Esophagus squamous epithelium (tissue), 5 donors: ENCODE measurements at places on chromosomes 13 and 19.

DNA sequence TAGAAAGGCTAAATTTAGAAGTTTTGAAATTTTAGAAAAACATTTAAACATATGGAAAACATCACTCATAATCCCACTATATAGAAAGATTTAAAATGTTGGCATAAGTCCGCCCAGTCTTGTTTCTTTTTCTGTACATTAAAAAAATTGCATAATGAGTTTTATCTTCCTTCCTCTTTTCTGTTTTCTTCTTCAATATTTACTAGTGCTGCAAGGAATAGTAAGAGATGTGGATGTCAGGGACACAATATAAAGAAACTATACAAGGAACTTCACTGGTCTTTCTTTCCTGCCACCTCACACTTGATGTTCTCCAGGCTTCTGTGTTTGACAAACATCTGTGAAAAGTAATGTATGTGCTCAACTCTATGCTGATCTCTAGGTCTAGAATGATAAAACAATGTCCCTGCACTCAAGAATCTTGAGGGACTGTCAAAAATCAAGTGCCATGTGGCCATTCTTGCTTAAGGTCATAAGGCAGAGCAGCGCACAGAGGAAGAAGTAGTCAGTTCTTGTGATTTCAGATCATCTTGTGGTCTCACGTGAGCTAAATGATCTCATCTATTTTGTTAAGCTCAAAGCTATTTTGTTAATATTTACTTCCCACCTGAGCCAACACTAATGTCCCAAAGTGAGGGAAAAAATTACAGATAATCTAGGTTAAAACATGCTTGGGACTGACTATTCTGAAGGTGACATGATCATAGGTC lies 186.9 kb upstream of the OBI1 start:
- no peak for DNase-seq

DNA sequence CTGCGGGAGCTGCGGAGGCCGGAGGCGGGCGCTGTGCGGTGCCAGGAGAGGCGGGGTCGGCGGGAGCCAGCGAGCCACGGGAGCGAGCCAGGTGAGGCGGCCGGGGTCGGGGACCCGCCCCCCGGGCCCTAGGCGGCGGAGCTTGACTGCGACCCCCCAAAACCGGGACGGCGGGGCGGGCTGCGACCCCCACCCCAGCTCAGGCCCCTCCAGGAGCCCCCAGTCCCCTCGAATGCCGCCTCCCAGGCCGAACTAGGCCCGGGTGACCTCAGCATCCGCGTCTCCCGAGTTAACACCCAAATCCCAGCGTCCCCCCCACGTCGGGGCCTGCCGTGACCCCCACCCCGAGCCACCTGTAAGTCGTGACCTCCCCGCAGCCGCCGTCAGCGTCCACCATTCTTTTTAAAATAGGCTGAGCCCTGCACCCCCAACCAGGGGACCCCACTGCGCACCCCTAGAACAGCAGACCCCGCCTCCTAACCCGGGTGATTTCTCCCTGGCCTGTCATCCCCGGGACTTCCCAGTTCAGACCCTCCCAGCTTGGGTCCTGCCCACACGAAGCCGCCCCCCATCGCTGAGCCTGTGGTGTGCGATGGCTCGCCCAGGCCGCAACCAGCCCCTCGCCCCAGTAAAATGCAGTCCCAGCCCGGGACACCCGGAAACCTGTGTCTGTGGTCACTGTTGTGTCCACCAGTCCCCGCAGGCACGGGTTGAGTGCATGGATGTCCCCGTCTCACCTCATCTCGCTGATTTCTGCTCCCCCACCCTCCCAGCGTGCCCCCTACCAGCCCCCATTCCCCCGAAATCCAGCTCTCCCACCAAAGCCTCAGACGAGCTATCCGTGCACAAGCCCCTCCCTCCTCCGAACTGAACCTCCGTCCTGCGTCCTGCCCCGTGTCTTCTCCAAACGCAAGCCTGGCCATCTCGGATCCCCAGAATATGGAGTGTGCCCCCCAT lies 551 bp downstream of the FZR1 start:
- DNase-seq, result peak; percentile 24

- no peak for DNase-seq
Observed at GRCh38 chr19:34386645-34387445, 17.4 kb upstream of the PDCD2L start.

DNA sequence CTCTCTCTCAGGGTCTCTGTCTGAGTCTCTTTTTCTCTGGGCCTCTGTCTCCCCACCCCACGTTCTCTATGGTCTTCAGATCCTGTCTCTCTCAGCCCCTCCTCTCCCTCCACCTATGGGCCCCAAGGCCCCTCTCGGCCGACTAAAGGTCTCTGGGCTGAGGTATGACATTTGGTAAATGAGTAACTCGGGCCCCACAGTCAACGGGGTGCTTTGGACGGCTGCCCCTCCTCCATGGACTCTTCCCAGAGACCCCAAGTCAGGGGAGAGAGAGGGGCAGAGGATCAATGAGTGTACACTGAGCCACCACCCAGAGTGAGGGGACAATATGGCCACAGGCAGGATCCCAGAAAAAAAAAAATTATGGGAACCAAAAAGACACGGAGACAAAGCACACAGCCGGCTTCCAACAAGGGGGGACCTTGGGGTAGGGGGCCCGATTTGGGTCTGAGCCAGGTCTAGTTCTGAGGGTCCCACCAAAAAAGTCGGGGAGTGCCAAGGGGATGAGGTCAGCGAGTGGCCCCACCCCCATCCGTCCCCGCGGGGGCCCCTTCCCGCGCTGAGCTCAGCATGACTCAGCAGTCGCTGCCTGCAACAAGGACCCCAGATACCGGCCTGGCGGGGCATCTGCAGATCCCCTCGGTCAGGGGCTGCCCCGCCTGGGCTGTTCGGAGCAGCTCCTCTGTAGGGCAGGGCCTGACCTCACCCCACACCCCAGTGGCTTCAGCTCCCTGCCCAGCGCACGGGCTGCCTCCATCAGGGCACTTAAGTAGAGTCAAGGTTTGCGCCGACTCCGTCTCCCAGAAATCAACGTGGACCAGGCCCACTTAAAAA lies 1.5 kb upstream of the FTL start:
- no peak for DNase-seq

DNA sequence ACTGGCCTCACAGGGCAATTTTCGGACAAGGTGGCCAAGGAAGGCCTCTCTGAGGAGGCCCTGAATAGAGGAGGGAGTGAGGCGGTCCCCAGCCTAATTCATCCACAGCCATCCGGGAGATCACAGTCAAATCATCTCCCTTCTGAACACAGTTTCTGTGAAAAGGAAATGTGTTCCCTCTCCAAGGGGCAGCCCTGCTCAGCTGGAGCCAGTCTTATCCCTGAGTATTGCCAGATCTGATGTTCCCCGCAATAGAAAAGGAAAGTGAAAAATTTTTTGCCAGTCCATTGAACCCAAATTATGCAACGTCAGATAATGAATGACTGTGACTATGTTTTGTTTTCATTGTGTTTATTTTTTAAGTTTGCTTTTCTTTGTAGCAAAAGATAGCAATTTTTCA lies 125.9 kb downstream of the SIPA1L3 start:
- DNase-seq, result no peak

DNA sequence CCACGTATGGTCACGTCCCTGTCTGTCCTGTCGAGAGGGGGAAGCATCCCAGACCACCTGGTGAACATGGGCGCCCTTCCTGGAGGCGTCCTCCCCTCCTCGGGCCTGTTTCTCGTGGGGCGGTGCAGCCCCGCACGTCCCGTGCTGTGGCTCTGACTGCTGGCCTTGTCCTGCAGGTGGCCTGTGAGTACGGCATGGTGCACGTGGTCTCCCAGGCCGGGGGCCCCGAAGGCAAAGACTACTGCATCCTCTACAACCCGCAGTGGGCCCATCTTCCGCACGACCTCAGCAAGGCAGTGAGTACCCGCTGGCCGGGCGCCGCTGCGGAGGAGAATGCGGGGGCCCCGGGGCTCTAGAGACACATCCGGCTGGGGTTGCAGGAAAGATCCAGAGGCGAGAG lies 5.9 kb downstream of the SPPL2B start:
- no peak for DNase-seq

DNA sequence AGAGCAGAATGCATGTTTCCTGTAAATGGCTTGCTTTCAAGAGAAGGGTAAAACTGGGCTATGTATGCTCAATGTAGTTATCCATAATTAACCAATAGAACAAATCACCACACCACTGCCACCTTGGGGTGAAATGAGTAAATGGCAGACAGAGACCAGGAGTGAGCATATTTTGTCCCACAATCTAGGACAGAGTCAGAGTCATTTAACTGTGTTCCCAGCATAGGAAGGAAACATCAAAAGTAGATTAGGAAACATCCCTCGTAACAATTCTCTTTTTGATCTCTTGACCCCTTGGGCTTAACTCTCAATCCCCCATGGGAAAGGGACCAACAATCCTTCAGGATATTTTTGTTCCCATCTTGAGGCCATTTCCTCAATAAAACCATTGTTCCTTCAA lies 224.8 kb downstream of the NHLRC3 start:
- DNase-seq, result no peak

GRCh38 chr13:28636677-28637317 lies 22.1 kb upstream of the POMP start:
- DNase-seq, result peak; percentile 10

- DNase-seq, result no peak
Observed at GRCh38 chr13:99251921-99252320, 6.3 kb downstream of the GPR18 start.

DNA sequence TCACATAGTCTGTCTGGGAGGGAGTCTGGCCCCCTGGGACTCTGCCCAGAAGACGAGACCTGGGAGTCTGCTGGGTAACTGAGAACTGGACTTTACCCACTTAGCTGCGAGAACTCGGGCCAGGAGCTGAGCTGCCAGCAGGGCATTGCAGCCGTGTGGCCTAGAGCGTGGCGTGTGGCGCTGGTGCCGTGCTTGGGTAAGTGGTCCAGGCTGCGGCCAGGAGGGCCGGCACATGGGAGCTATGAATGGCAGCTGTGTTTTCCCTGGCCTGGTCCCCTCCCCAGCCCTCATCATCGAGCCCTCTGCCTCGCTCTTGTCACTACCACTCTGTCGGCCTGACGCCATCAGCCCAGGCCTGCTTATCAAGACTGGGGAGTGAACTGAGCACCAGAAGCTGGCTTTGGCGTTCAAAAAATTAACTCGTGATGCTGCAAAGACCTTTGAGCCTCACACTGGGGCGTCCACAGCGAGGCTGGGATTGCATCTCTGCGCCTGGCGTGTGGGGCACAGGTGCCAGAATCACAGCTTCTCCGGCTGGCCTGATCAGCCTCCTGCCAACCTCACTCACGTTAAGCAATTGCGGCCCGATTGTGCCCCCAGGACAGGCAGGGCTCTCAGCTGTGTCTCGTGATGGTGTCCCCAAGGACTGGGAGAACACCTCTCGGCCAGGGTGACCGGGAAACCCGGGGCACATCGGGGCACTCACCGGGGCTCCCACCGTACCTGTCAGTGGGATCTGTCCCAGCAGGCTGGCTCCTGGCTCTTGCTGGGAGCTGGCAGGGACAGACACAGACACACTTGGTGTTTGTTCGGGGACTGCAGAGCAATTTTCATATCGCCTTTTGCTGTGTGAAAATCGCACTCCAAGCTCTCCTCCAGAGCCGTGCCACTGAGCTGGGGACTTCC lies 85.9 kb downstream of the KDM4B start:
- no peak for DNase-seq

DNA sequence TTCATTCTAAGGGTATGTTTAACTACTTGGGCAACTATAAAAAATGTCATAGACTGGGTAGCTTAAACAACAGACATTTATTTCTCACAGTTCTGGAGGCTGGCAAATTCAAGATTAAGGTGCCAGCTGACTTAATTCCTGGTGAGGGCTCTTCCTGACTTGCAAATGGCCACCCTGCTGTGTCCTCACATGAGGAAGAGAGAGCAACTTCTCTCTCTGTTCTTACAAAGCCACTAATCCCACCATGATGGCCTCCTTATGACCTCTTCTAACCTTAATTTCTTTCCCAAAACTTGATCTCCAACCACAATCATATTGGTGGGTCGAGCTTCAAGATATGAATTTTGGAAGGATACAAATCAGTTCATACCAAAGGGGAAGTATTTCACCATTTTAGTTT lies 399.0 kb downstream of the DCT start:
- no peak for DNase-seq

- DNase-seq, result no peak
Observed at GRCh38 chr13:80284290-80284689, 56.6 kb downstream of the SPRY2 start.

GRCh38 chr13:32883474-32883873 lies 132.7 kb upstream of the KL start:
- DNase-seq, result no peak
